Psoas muscle (tissue), 8 donors: ENCODE measurements at places on chromosomes 2 and 18.

- no peak for DNase-seq
These were observed 170.5 kb upstream of the DOK6 start for GRCh38 chr18:69230204-69230603.

DNA sequence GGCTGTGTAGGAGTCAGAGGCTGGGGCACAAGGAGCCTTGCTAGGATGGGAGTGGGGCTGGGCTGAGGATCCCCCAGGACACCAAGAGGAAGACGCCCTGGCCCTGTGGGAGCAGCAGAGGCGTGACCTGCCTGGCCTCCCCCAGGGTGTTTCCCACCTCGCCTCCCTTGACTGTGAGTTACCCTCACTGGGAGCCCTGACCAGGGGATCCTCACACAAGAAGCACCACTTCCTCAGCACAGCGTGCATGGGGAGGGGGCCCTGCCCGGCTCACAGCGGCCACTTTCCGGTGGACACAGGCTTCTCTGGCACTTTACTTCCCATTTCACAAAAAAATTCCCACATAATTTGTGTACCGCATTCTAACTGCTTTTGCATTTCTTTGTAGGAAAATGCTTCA is 187.7 kb downstream of the EIPR1 start:
- no peak for DNase-seq

DNA sequence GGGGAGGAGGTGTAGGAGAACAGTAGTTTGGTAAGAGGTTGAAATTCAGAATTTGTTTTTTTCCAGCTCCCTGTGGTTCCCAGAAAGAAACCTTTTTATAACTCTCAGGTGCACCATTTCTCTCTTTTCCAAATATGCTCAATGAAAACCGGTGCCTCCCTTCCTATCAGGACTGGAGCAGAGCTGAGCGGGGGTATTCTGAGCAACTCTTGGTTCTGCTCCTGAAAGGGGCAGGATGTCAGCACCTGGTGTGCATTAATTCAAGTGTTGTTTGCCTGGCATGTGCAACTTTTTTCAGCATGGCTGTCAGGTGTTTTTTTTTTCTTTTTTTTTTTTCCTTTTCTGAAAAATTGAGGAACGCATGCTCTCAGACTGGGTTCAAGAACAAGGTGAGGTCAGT is 74.1 kb downstream of the MAPK4 start:
- DNase-seq = no peak

- no peak for DNase-seq
These were observed 18.2 kb upstream of the ACSL3 start for GRCh38 chr2:222842491-222843174.

GRCh38 chr2:53941749-53942148 is 29.0 kb downstream of the PSME4 start:
- DNase-seq = no peak

DNA sequence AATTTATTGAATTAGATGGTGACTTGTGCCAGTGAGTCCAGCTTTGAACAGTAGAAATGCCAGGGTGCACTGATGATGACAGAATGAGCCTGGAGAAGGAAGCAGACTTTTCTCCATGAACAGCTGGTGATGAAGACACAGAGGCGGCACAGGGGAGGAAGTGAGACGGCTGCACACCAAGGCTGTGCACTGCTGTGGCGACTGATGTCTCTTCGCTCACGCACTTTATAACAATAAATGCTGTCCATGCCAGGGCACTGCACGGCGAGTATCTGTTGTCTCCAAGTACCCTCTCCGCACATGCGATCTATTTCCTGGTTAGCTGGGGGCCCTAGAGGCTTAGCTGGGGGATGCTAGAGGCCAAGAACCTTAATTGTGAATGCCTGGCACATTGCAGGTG is 175.2 kb downstream of the TMEM200C start:
- DNase-seq = no peak

DNA sequence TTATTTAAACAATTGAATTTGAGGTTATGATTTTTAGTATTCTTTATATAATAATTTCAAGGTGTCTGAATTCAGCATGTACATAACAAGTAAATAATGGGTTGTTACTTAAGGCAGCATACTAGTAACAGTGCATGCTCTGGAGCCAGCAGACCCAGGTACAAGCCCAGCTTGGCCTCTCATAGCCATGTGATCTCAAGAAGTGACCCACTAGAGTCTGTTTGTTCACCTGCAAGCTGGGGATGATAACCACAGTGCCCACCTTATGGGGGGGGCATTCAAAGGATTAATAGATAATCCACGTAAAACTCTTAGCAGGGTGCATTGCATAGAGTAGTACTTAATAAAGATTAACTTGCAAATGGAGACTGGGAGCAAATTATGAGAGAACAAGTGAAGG is 163.6 kb downstream of the TRABD2A start:
- no peak for DNase-seq

DNA sequence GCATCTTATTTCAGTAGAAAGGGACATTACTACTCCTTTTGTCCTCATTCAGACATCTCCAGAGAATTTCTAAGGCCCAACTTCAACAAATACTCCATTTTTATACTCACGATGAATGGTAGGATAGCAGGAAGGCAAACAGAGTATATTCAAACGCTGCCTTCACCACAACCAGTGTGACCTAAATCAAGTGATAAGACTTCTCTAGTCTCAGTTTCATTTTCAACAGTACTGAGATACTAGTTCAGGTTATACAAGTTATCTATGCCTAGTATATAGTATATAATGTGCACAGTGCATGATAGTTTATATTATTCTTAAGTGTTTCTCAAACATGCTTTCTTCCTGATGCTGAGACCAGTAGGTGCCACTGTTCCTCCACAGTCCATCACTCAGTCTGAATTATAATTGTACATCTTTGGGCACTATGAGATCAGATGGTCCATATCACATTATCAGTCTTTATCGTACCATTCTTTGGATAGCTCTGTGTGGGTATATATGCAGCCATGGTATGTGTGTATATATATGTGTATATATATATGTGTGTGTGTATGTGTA is 66.3 kb upstream of the RPE start:
- no peak for DNase-seq
